ENCODE measurements at places on chromosomes 7 and 10.

DNA sequence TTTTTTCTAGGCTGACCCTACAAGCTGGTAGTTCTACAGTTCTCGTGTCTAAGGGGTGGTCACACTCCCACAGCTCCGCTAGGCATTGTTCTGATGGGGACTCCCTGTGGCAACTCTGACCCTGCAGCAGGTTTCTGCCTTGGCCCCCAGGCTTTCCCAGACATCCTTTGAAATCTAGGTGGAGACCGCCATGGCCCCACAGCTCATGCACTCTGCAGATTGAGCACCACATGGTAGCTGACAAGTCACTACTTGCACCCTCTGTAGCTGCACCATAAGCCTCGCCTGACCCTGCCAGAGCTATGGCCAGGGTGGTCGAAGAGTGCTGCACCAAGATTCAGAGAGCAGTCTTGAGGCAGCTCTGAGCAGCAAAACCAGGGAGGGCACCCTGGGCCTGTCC, 275.6 kb downstream of the LHFPL3 start:
- DNase-seq, result no peak

GRCh38 chr10:118720685-118721538, 33.9 kb downstream of the CACUL1 start:
- DNase-seq, result no peak

GRCh38 chr7:89621925-89622641, 532.2 kb upstream of the STEAP1 start:
- DNase-seq, result no peak

- DNase-seq, result peak; percentile 1
These were observed 53.9 kb downstream of the CUBN start for GRCh38 chr10:17075533-17076359.

- DNase-seq, result no peak
These were observed 81.3 kb downstream of the OSBPL3 start for GRCh38 chr7:24898691-24899090.

GRCh38 chr10:63260103-63260859, 127.2 kb downstream of the NRBF2 start:
- DNase-seq, result no peak

DNA sequence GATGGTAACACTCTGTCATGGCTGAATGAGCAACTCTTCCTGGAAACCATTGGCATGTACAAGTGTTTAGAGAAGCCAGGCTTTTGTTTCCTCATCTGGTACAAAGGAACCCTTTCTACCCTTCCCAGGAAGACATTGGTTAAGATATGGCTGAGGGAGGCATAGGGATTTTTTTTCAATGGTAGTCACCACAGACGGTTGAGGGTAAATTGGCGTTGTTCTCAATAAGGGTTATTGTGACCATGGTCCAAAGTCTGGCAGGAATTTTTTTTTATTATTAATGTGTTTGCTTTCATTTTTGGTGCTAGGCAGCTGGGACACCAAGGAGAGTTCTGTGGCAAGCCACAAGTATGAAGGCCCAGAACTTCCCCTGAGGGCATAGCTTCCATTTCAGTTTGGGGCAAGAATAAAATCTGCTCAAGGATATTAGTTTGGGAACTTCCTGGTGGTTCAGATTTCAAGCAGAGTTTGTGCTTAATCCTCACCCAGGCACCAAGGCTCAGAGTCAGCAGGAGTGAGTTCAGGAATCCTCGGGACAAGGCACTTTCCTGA, at the start of gene PLEKHS1:
PLEKHS1 (plus strand) TSS at position 502 of the 552 bp plus-strand sequence. CDS start 3,596 bp downstream, outside the sequence.
- no peak for DNase-seq

DNA sequence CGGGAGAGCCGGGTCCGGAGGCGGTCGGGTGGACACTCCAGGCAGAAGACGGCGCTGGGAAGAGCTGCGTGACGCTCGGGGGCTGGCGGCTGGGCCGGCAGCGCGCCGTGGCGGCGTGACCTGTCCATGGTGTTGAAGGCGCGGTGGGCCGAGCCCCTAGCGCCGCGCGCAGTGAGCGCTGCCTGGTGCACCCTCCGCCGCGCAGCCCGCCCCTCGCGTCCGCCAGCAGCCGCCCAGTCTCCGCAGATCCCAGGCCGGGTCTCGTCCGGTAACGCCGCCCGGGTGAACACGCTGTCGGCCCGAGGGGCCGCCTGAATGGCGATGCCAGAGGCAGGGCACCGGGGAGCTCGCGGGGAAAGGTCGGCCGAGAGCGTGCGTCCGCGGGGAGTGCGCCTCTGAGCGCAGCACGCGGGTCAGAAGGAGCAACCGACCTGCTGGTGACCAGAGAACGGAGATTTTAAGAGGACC, 657 bp upstream of the TMEM178B start:
- DNase-seq, result no peak

GRCh38 chr10:3775696-3776551, 9.1 kb downstream of the KLF6 start:
- peak; percentile 51 for DNase-seq

DNA sequence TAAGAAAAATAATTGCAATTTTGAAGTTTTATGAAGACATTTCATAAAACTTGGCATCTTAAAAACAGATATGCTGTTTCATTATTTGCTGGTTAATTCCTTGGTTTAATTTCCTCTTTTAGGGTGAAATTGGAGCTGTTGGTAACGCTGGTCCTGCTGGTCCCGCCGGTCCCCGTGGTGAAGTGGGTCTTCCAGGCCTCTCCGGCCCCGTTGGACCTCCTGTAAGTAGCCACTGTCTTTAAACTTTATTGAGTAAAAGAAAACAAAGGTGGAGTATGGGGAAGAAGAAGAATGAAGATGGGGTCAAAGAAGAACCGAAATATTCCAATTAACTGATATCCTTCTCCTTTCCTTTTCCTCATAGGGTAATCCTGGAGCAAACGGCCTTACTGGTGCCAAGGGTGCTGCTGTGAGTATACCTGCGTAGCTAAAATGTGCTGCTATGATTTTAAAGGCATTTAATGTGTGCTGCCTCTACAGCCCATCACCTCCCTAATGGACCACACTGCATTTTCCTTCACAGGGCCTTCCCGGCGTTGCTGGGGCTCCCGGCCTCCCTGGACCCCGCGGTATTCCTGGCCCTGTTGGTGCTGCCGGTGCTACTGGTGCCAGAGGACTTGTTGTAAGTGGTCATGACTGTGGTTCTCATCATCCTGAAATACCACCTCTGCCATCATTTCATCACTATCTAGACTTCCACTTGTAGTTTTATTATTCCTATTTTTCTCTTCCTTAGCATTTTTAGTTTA, 14.7 kb downstream of the COL1A2 start:
- no peak for DNase-seq

DNA sequence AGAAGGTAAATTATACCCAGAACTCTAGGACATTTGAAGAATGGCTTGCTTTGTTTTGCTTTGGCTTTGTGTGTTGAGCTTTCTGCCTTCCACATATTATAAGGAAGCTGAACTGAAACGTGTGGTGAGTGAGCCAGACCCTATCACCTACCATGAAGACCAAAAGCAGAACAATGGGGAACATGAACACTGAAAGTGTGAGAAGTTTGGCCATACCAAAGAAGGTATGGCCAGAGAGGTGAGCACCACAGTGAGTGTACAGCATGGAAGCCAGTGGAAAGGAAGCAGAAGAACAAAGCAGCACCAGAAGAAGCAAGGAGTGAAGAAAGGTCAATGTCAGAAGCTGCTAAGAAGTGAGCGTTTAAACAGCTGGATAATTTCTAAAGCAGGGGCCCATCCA, 59.7 kb upstream of the CCDC71L start:
- DNase-seq, result peak; percentile 39

DNA sequence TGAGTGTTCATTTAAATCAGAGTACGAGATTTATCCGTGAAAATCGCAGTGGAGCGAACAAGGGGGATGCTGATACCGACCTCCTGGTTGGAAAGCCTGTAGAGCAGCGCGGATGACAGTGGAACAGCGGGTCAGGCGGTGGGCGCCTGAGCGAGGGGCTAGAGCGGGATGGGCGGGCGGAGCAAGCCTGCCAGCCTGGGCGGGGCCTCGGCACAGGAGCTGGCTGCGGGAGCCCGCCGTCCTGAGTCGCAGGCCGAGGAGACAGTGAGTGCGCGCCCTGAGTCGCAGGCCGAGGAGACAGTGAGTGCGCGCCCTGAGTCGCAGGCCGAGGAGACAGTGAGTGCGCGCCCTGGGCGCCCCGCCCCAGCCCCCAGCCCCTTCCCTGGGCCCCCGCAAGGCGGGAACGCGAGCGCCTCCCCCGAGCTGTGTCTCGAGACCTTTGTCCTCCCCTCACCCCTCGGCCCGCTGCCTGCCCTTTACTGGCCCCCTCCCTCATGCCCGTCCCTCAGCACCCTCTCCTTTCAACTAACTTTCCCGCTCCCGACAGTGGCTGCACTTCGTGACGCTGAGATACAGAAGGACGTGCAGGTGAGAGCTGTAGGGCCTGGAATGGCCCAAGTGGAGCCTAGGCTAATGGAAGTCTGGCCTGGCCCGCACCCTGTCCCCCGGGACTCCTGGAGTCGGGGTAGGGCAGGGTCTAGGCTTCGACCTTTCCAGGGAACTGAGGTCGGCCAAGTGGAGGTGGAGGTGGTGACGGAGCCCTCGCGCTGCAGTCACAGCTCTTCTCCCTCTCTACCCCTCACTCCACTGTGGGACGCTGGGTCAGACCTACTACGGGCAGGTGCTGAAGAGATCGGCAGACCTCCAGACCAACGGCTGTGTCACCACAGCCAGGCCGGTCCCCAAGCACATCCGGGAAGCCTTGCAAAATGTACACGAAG, at the start of gene AS3MT:
AS3MT (plus strand) TSS at position 213 of the 941 bp plus-strand sequence; CDS start at position 336, 123 bp downstream.
- no peak for DNase-seq

- peak; percentile 84 for DNase-seq
These were observed 7.0 kb upstream of the PDCD4 start for GRCh38 chr10:110864662-110865140.

- no peak for DNase-seq
These were observed 639 bp downstream of the DYDC2 start for GRCh38 chr10:80356989-80357850.

- DNase-seq, result no peak
These were observed 13.0 kb upstream of the SMIM30 start for GRCh38 chr7:113131367-113131766.

GRCh38 chr7:42856605-42856987, 55.3 kb downstream of the C7orf25 start:
- DNase-seq, result no peak

GRCh38 chr10:24935504-24936292, 16.7 kb downstream of the PRTFDC1 start:
- DNase-seq, result no peak

DNA sequence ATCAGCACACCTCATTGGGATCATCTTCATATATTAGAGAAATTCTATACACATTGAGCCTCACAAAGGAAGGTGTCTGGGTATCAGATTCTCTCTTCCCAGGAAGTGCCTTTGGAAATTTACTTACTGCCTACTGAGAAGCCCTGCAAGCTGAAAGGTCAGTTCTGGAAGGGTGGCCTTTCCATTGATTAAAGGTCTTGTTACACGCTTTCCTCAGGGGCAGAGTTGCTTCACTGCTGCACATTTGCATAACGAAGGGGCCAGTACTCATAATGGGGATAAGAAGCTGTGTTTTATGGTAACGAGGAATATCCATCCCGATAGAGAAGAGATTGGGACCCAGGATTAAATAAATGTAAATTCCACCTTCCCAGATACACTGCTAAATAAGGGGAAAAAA, 19.4 kb upstream of the IL15RA start:
- no peak for DNase-seq

GRCh38 chr7:110421490-110422241, 669.3 kb upstream of the LRRN3 start:
- DNase-seq, result no peak

DNA sequence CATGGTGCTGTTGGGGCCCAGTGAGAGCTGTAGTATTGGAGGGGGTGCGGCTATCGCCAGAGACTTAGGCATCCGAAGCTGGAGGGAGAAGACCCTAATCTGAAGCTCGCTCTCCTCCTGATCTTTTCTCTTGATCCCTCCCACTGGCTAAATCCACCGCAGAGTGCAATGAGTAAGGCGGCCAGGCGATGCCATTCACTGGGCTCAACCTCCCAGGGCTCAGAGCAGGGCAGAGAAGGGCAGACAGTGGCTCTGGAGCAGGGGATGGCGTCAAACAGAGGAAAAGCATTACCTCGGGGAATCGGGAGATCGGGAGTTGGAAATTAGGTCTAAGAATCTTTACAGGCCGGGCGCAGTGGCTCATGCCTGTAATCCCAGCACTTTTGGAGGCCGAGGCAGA, 18.8 kb upstream of the IFT22 start:
- no peak for DNase-seq

- DNase-seq, result no peak
These were observed 229.1 kb downstream of the ELFN1 start for GRCh38 chr7:1899196-1899595.

- DNase-seq, result no peak
These were observed 6.9 kb downstream of the PRKAR2B start for GRCh38 chr7:107051376-107051775.

DNA sequence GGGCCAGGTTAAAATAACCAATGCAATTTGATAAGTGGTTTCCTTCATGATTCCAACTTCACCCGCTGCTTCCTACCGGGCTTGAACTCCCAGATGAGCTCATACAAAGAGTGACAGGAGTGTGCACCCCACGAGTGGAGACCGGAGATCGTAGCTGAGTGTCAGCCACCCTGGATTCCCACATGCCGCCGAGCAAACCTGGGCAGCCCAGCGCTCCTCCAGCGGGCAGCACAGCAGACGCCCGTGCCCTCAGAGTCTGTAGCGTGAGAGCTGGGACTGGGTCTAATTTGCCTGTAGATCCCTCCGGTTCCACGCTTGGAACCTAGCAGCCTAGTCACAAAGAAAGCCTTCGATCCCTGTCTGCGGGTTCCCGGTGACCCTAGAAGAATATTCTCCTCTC, 476.1 kb upstream of the MGMT start:
- DNase-seq, result no peak

DNA sequence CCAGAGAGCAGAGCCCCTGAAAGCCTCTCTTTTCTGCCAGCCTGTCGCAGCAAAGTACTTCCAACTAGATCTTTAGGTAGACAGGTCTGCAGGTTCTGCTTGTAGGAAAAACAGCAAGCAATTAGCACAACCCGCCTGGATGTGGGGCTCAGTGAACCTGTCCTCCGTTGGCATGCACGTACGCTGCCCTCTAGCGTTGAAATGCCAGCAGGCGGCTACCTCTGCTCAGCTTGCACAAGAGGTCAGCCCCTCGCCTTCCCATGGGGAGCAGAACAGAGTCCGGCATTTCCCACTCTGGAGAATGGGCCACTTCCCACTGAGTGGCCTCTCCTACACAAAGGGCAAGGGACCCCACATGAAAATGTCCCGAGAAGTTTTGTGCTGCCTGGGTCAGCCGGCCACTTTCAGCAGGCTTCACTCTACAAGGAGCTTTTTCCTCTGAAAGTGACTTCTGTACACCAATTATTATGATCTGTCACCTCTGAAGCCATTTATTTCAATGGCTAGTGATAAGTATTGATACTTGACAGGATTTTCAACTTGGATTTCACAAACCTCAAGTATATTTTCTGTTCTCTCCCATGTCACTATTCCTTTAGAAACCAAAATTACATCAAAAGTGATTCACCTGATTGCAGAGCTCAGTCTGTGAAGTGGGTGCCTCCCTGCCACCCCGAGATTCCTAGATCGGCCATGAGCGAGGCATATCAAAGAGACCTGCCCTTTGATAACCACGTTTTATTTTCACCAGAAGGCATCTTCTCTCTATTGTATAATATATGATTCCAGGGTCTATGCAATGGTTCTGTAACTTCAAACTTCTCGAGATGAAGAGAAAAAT, 56.7 kb downstream of the JCAD start:
- DNase-seq, result peak; percentile 62
